Right atrium auricular region (tissue), 2 donors: ENCODE measurements at places on chromosomes 3 and 15.

- no peak for DNase-seq
Measured at GRCh38 chr3:111539351-111540331, 2.4 kb upstream of the CD96 start.

DNA sequence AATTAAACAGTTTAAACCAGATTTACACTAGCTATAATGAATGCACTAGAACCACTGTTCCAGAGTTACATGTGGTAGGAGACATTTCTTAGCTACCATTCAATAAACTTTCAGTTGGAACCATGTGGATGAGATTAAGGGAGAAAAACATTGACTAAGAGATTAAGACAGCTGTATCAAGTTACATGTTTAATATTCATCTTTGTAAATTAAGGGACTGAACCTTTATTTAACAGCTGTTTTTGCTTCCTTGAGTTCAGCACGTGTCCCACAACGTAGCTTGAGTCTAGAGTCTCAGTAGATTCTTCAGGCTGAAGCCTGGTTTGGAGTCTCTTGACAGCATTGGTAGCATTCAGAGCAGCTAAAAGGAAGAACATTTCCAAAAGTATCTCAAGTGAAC lies 27.2 kb upstream of the CFAP44 start:
- DNase-seq, result no peak

- no peak for DNase-seq
Measured at GRCh38 chr3:107574650-107575049, 51.9 kb downstream of the BBX start.

DNA sequence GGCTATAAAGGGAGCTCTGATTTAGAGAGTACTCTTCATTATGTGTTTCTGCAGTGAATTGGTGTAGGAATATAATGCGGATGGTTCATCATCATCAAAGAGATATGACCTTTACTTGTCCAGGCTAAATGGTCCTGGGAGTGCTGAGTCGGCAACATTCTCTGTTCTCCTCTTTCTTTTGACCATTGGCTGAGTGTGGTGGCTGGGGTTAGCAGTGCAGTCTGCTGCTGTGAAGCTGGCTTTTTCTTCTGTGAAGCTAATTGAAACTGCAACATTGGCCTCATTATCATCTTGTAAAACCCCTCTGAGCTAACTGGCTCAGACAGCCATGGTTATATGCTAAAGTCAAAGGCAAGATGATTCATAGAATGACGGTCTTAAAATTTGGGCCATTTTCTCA lies 83.8 kb downstream of the THRB start:
- DNase-seq, result no peak

GRCh38 chr15:58931987-58932588 lies 1.4 kb downstream of the SLTM start:
- no peak for DNase-seq

DNA sequence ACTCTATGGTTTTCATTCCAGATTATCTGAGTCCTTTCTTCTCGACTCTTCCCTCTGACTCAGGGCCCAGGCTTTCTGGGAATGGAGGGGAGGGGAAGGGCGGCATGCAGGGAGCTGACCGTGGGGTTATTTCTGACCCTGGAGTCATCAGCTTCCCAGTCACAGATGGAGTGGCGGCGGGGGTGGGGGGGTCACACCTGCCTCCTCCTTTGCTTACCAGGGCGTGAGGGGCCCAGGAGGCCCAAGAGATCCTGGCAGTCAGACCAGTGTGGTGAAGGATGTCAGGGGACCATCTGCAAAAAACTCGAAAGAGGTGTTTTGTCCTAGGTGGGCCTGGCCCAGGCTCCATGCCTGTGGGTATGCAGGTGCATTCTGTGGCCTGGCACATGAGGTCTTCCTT lies 996 bp upstream of the XIRP1 start:
- no peak for DNase-seq
